ENCODE measurements at places on chromosomes 4 and X.

- no peak for DNase-seq
Observed at GRCh38 chr4:133618963-133619362, 469.9 kb downstream of the PCDH10 start.

DNA sequence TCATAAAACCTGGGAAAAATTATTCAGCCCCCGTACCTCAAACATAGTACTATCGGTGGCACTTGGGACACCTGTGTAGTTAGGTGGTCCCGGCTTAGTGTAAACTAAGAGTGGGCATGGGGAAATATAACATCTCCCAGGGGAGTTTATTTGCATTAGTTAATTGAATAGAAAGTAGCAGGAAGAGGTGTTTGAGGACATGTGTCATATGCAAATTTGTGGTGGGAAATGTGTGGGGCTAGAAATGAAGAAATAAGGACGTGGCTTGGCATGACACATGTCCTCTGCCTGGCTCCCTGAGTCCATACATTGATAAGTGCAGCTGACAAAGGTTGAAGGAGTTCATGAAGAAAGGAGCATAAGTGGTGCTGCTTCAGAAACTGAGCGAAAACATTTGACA, 483.6 kb downstream of the SH2D1A start:
- DNase-seq, result no peak

GRCh38 chr4:20506827-20507226, 193.4 kb upstream of the PACRGL start:
- peak; percentile 76 for DNase-seq

DNA sequence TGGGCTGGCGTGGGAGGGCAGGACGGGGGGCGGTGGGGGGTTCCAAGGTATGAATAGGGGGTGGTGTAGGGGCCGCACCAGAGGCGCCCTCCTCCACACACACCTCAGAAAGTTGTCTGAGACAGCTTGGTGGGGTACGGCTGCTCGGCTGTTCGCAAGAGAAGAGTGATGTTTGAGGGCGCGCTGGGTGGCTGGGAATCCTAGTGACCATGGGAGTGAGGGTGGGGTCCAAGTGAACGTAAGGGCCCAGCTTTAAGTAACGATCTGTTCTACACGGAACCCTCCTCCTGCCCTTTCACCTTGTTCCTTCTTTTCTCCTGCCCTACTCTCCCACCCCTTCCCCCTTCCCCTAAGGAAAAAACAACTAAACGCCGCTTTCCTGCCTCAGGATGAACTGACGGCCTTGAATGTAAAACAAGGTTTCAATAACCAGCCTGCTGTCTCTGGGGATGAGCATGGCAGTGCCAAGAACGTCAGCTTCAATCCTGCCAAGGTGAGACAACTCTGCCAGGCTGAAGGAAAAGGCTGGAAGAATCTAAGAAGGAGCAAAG, 664 bp downstream of the MED12 start:
- DNase-seq, result no peak

DNA sequence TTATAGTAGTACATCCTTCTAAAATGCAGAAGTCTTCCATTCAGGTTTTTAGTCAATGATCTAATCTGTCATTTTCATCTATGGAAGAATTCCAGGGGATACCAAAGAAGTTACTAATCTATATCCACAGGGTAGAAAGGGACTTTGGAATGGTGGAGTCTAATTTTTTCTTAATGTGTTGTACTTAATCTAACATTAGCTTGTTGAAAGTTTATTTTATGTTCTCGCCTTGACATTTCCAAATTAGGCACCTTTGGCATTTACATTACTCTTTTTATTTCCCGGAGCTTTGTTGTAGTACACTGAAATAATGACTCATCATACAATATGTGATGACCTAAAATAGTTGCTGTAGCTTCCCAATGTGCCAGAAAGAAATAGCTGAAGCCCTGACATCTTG, 91.5 kb downstream of the HTR2C start:
- peak; percentile 47 for DNase-seq

- no peak for DNase-seq
Observed at GRCh38 chrX:153517423-153517822, at the start of gene ATP2B3. Gene ATP2B3 (plus strand): TSS chrX:153517642. CDS start chrX:153536248, 18,606 bp downstream.

- DNase-seq, result no peak
Observed at GRCh38 chr4:39169426-39169825, 12.9 kb upstream of the WDR19 start.

- peak; percentile 10 for DNase-seq
Observed at GRCh38 chr4:80184825-80185756, 12.2 kb upstream of the PRDM8 start.

DNA sequence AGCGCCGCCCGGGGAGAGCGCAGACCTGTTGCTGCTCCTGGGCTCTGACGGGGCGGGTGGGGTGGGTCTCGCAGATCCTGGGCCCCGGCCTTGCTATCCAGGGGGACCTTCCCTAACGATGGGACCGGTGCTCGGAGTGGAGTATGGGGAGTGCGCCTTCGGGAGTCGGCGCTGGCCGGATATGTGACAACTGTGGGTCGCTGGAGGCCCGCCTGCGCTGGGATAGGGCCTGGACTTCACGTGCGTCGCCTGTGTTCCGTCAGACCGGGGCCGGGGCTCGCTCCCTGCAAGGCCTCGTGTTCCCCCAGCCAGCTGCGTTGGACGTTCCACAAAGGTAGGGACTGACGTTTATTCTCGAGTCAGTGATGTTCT, 1.3 kb downstream of the TBL1X start:
- DNase-seq, result peak; percentile 33

DNA sequence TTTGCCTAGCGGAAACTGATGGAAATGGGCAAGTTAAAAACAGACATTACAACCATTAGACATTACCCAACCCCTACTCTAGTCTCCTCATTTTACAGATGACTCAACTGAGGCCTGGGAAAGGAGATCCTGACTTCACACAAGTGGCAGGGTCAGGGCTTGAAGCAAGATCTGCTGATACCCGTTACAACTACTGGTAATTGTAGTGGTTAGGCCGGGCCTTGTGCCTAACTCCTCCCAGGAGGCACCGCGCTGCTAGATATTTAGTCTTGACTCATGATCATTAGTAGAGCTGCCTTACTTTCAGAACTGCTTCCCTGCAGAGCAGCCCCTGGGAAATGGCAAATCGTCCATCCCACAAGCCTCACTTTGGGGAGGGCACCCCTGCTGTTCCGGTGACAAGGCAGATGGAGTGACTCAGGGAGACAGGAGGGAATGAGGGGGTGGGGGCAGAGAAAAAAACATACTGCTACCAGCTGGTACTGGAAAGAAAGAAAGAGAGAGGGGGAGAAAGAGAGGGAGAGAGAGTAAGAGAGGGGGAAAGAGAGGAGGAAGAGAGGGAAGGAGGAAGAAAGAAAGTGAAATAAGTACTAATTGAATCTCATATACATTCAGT, 12.2 kb downstream of the ARHGEF6 start:
- DNase-seq, result peak; percentile 83

GRCh38 chrX:68828740-68829581, at the start of gene EFNB1:
Gene EFNB1 (plus strand): TSS chrX:68829021. CDS start chrX:68829777, 756 bp downstream.
- DNase-seq, result peak; percentile 96

GRCh38 chr4:28831867-28832266, 1888.3 kb upstream of the PCDH7 start:
- DNase-seq, result no peak

DNA sequence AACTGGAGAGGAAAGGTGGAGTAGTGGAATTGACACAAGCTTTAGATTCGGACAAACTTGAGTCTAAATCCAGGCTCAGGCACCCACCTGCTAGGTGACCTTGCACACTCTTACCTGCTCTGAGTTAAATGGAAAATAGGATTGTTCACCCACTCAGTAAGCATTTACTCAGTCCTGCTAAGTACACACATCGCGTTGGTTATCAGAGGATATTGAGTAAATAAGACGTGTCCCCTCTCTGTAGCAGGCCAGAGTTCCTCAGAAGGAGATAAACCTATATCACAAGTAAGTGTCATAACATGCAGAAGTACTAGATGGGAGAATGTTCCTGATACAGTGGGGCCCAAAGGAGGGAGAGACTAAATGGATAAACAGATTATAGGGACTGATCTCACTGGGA, 117.7 kb downstream of the SMIM20 start:
- DNase-seq, result peak; percentile 37

Data from PC-3 (cell line).